GM13976 (cell line): ENCODE measurements at places on chromosomes 4 and X.

GRCh38 chr4:139077567-139078355 is 62.2 kb downstream of the NOCT start:
- DNase-seq = no peak

- no peak for DNase-seq
Observed at GRCh38 chr4:185204238-185204910, 574 bp upstream of the CFAP97 start.

DNA sequence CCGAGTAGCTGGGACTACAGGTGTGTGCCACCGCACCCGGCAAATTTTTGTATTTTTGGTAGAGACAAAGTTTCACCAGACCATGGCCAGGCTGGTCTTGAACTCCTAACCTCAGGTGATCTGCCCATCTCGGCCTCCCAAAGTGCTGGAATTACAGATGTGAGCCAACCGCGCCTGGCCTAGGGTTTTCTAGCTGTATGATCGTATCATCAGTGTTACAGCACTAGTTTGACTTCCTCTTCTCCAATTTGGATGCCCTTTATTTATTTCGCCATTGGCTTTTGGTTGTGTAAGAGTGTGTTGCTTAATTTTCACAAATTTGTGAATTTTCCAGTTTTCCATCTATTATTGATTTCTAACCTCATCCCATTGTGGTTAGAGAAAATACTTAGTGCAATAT is 5.2 kb downstream of the TKTL1 start:
- no peak for DNase-seq

- DNase-seq = no peak
Observed at GRCh38 chrX:9475984-9476383, 11.1 kb downstream of the TBL1X start.

- peak; percentile 64 for DNase-seq
Observed at GRCh38 chr4:185479507-185479971, 8.0 kb upstream of the CCDC110 start.

DNA sequence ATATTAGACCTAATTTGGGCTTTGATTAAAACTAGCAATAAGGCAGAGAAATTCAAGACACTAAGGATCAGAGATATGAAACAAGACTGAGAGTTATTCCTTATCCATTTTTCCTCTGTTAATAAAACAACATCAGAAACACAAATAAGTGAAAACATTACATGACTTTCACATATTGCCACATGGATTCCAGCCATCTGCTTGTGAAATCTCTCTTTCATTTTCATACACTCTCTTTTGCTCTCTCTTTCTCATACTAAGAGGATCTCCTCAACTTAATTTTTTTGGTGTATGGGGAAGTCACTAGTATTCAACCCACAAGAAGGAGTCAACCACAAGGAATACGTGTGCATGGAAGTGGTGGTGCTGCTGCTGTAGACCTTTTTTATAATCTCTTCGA is 183.0 kb downstream of the LDB2 start:
- no peak for DNase-seq

DNA sequence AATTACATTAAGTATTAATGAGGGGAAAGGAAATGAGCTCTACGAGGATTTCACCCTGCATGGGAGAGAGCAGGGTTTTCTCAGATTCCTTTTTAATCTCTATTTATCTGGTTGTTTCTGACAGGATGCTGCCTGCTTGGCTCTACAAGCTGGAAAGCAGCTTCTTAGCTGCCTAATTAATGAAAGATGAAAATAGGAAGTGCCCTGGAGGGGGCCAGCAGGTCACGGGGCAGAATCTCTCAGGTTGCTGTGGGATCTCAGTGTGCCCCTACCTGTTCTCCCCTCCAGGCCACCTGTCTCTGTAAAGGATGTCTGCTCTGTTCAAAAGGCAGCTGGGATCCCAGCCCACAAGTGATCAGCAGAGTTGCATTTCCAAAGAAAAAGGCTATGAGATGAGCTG is 113.7 kb downstream of the PARM1 start:
- DNase-seq = no peak

- DNase-seq = no peak
Observed at GRCh38 chr4:183960046-183960420, 54.9 kb downstream of the STOX2 start.

GRCh38 chr4:110224812-110225211 is 26.4 kb upstream of the ELOVL6 start:
- DNase-seq = no peak

- no peak for DNase-seq
Observed at GRCh38 chrX:13115146-13115855, 70.9 kb upstream of the FAM9C start.

DNA sequence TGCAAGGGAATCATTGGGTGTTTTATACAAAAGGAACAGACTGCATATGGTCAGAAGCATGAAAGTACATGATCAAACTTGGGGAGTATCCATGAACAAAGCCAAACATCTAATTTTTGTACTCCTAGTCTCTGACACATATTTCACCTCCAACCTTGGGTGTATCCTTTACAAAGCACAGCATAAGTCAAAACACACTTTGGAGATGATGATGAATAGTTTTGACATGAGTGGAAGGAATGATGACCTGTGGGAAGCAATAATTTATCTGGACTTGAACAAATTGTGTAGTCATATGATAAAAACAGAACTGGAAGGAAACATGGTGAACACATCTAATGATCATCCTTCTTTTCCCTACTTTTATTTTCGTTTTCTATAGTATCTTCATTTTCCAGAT is 108.7 kb upstream of the PLS3 start:
- no peak for DNase-seq

GRCh38 chr4:7068279-7068842 is 497 bp upstream of the GRPEL1 start:
- DNase-seq = no peak

- DNase-seq = no peak
Observed at GRCh38 chrX:79110731-79111130, 33.8 kb upstream of the GPR174 start.

DNA sequence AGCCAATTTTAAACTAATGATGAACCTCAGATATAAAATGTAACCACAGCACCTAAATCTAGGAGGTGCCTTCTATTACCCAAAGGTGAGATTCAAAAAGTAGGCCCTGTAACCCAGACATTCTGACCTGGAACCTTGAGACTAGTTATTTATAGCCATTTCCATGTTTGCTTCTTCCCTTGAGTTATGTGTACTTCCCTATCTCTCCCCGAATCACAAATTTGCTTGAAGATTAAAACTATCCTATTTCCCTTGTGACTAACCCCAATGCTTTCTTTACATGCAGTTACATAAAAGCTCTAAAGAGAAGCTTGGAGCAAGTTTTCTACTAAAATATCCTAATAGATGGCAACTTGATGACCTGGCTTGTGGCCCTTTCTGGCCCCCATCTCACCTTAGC is 32.6 kb upstream of the S100G start:
- no peak for DNase-seq
